Colonic mucosa (tissue), 4 donors: ENCODE measurements at places on chromosomes 4 and X.

GRCh38 chr4:153143527-153144348 is 60.5 kb upstream of the TRIM2 start:
- no peak overlapping the region for H3K4me3 ChIP-seq
- H3K36me3 ChIP-seq, result no peaks in the 10 kb centered on the region
- peaks cover 5% of the 10 kb centered on the region for H3K4me1 ChIP-seq
- H3K27ac ChIP-seq, result peak overlapping the region; percentile 35
- H3K27me3 ChIP-seq, result no peaks in the 10 kb centered on the region

- no peaks in the 10 kb centered on the region for H3K36me3 ChIP-seq
- DNase-seq, result no peak
- no peaks in the 10 kb centered on the region for H3K27me3 ChIP-seq
- no peak overlapping the region for H3K4me3 ChIP-seq
Measured at GRCh38 chr4:159185591-159186023, 82.7 kb downstream of the RAPGEF2 start.

DNA sequence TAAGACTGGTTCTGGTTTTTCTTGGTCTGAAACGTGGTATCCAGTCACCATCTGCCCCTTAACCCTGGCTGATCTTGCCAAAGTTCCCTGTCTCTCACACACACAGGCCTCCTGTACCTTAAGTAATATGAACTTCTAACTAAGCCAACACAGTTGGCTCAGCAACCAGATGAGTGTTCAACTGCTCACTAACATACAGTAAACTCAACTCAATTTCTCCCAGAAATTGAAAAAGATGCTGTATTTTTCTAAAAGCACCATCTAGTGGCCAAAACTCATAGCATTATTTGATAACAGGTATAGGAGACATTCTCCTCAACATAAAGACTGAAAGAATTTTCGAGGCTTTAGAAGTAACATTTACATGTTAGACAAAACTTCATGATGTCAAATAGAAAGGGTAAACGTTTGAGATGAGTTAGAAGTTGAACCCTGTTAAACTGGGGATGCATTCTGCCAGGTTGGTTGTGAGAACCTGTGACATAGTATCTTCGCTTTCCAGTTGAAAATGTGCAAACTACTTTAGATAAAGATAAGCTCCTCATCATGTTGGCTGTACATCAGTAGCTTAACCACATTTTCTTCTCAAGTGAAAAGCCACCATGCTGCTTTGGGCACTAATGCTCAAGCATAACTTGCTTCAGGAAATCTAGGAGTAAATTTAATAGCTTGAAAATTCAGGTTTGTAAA is 31.2 kb downstream of the CCNI start:
- H3K27me3 ChIP-seq, result no peaks in the 10 kb centered on the region
- no peak overlapping the region for H3K4me3 ChIP-seq
- no peak overlapping the region for H3K27ac ChIP-seq

DNA sequence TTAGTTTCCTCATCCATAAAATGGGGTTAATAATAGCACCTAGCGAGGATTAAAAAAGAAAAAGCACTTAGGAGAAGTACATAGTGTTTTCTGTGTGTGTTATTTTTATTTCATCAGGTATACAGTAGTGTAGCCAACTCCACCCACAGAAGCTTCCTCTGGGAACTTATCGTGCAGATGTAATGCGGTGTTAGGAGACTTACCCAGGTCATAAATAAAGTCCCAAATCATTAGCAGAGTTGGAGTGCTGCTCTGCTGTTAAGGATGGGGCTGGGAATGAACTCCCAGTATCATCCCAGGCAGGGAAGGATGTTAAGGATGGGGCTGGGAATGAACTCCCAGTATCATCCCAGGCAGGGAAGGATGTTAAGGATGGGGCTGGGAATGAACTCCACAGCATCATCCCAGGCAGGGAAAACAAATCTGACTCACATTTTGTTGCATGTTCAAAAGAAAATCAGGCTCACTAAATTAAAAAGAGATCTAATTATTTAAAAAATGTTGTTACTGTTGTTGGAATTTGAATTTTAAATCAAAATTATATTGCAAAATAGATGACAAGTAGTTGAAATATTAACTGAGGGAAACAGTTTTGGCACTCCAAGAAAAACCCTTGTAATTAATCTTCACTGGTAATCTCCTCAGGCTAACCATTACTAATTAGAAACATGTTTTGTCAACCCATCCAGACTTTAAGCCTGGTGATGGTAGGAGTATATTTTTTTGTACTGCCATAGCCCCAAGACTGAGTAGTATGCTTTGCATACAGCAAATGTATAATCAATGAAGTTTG is 10.2 kb upstream of the SFRP2 start:
- no peaks in the 10 kb centered on the region for H3K4me1 ChIP-seq
- no peak for DNase-seq
- H3K27ac ChIP-seq, result no peak overlapping the region

DNA sequence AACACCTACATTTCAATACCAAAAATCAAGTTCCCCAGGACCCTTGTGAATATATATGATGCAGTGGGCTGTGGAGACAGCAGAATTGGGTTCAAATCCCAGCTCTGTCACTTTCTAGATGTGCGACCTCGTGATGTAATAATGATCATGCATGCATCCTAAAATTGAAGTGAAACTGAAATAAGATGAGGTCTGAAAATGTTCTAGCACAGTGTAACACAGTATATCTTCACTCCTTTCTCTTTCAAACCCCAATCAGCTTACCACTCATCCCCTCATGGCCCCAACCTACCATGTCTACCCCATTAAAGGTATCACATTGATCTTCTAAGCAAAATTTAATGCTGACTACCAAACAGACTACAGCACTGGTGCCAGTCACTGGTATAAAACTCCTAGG is 69.9 kb upstream of the BRS3 start:
- no peaks in the 10 kb centered on the region for H3K27me3 ChIP-seq
- DNase-seq, result no peak
- no peaks in the 10 kb centered on the region for H3K4me1 ChIP-seq
- H3K36me3 ChIP-seq, result no peaks in the 10 kb centered on the region

- no peak for DNase-seq
- no peaks in the 10 kb centered on the region for H3K36me3 ChIP-seq
- no peak overlapping the region for H3K27ac ChIP-seq
- H3K4me1 ChIP-seq, result no peaks in the 10 kb centered on the region
Measured at GRCh38 chrX:43479070-43479469, 177.0 kb upstream of the MAOA start.

DNA sequence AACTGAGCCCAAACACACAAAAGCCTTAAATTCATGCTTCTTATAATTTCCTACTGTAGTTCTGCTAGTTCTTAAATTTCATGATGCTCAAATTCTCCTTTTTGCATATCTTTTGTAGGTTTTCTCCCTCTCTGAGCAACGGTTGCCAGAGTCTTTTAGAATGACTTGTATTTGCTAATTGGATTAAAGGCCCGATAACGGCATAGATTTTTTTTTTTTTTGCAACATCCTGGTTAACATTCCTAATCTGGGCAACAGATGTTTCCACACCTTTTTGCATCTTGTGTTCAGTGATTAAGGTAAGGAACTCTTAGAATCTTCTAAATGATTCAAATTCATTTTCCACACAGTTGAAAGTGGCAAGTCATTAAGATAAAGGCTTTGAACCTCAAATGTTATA is 66.3 kb upstream of the ADGRG2 start:
- no peaks in the 10 kb centered on the region for H3K4me1 ChIP-seq
- DNase-seq, result no peak
- no peaks in the 10 kb centered on the region for H3K27me3 ChIP-seq
- no peak overlapping the region for H3K4me3 ChIP-seq

DNA sequence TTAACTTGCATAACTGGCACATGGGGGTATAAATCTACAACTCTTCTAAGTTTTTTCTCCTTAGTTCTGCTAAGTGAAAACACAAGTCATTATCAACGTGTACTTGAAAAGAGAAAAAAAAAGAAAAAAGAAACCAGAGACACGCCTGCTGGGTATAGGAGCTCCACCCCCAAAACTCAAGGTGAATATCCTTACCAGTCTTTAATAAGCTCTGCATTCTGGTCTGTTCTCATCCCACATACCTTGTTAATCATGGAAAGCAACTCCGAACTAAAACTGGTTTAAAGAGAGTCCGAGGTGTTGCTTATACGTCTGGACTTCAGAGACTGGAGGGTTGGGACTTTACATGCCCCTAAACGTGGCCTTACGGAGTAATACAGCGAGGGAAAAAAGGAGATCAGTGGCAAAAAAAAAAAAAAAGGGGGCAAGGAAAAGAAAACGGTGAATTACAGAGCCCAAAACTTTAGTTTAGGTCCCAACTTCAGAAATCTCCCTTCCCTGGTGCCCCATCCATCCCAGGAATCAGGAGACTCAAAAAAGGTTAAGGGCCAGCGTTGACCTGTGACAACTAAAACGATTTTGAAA is 1.0 kb downstream of the PGRMC2 start:
- peak overlapping the region; percentile 93 for H3K27ac ChIP-seq
- H3K27me3 ChIP-seq, result no peaks in the 10 kb centered on the region
- DNase-seq, result peak; percentile 63

GRCh38 chr4:143441109-143441508 is 72.4 kb upstream of the SMARCA5 start:
- no peak for DNase-seq
- H3K4me3 ChIP-seq, result no peak overlapping the region
- H3K4me1 ChIP-seq, result no peaks in the 10 kb centered on the region
- H3K36me3 ChIP-seq, result no peaks in the 10 kb centered on the region
- no peak overlapping the region for H3K27ac ChIP-seq
